CD8-positive, alpha-beta T cell (primary cell): ENCODE measurements at places on chromosomes 13 and 19.

DNA sequence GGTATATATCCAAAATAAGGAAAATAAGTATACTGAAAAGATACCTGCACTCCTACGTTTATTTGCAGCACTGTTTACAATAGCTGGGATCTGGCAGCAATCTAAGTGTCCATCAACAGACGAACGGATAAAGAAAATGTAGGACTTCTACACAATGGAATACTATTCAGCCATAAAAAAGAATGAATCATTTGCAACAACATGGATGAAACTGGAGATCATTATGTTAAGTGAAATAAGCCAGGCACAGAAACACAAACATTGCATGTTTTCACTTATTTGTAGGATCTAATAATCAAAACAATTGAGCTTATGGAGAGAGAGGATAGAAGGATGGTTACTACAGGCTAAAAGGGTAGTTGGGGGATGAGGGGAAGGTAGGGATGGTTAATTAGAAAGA lies 494.0 kb downstream of the UQCRFS1 start:
- no peak for DNase-seq

DNA sequence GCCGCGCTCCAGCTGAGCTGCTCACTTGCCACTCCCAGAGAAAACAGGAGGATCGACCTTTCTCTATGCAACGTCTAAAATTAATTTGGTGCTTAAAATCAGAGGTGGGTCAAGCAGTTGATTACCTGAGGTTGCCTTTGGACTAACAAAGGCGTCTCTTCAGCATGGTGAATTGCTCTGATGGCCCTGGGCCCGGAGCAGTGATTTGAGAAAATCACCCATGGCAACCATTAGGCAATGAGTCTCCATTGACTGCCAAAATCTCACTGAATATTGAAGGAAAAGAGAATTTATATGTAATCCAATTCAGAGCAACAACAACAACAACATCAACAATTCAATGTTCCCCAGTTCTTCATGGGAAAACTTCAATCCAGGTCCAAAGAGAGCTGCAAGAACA lies 61.8 kb downstream of the IRS2 start:
- no peak for DNase-seq

DNA sequence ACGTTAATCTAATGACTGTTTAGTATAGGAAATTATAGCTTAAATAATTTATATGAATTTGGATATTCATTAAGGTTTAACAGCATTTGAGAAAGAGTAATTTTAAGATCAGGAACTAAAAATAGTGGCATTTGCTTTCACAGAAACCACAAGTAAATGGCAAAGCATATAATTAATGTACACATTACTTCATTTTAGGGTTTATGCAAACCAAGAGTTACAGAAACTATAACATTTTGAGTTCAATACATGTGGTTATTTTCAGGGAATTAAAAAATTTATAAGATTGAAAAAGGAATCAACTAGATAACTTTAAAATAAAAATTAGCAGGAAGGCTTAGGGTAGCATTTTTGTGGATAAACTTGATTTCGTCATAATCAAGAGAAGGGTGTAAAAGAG lies 151.7 kb upstream of the MIR17HG start:
- no peak for DNase-seq

DNA sequence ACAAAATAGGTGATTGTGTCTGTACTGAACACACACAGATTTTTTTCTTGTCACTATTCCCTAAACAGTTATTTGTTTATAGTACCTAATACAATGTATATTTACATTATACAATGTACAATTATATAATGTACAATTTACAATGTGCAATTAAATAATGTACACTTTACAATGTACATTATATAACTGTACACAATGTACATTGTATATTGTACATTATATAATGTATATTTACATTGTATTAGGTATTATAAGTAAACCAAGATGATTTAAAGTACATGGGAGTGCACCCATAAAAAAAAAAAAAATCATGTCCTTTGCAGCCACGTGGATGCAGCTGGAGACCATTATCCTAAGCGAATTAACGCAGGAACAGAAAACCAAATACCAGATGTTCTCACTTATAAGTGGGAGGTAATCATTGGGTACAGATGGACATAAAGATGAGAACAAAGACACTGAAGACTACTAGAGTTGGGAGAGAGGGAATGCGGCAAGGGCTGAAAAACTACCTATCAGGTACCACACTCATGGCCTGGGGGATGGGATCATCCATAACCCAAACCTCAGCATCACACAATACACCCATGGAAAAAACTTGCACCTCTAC lies 68.1 kb downstream of the ABCC4 start:
- no peak for DNase-seq

GRCh38 chr13:75935805-75936204 lies 299.7 kb downstream of the LMO7 start:
- DNase-seq, result no peak

GRCh38 chr13:42298392-42298791 lies 26.4 kb downstream of the AKAP11 start:
- no peak for DNase-seq

- no peak for DNase-seq
Measured at GRCh38 chr13:110067355-110068175, 239.4 kb downstream of the COL4A1 start.

- no peak for DNase-seq
Measured at GRCh38 chr13:103277959-103278694, 211.9 kb upstream of the SLC10A2 start.

DNA sequence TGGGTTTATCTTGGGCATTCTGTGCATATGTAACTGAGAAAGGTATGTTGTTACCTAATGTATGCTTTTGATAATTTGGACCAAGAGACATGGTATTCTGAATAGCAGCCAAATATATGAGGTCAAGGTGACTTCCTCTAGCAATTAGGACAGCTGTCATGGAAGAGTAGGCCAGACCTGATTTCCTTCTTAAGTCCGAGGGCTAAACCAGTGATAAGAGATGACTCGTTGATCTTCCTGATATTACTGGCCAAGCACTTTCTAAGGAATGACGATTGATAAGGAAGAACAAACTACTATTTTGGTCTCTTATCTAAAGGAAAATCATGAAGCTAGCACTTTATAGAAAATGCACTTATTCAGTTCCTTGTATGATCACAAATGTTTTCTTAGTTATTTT lies 42.7 kb downstream of the ARHGAP35 start:
- DNase-seq, result no peak

GRCh38 chr13:30863231-30863630 lies 42.8 kb upstream of the MEDAG start:
- no peak for DNase-seq

DNA sequence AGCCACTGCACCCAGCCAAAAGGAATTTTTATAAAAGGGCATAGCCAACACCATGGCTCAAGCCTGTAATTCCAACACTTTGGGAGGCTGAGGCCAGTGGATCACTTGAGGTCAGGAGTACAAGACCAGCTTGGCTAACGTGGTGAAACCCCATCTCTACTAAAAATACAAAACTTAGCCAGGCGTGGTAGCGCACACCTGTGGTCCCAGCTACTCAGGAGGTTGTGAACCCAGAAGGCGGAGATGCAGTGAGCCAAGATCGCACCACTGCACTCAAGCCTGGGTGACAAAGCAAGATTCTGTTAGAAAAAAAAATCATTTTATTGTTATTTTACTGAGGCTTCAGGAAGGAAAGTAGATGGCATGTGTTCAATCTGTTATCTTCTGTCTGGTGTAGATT lies 31.3 kb upstream of the FOXO1 start:
- no peak for DNase-seq
